Heart left ventricle (tissue), 16 donors: ENCODE measurements at places on chromosomes 1 and 21. TPM values are rescaled to one million over a fixed set of nuclear protein-coding genes. Genes with fewer than 3 reads are reported as not detected.

The LORICRIN gene
- total RNA-seq, result not detected

The DNAJC11 gene
- 64.9 TPM for total RNA-seq

The LYPD8 gene
- total RNA-seq, result not detected

The BCAS2 gene
- total RNA-seq, result 41.6 TPM

The TRAF3IP3 gene
- 0.30 TPM for total RNA-seq

The RHBG gene
- total RNA-seq, result 0.29 TPM

The SLC6A9 gene
- 1.1 TPM for total RNA-seq

The PCP4 gene
- 4.4 TPM for total RNA-seq

The SGIP1 gene
- total RNA-seq, result 17.3 TPM

The PLA2G2F gene
- not detected for total RNA-seq

The FCRLA gene
- total RNA-seq, result not detected

The USH2A gene
- total RNA-seq, result 1.7 TPM
